Hematopoietic multipotent progenitor cell (in vitro differentiated cells): ENCODE measurements at places on chromosomes 2 and 18. TPM values are rescaled to one million over a fixed set of nuclear protein-coding genes. Genes with fewer than 3 reads are reported as not detected.

DNA sequence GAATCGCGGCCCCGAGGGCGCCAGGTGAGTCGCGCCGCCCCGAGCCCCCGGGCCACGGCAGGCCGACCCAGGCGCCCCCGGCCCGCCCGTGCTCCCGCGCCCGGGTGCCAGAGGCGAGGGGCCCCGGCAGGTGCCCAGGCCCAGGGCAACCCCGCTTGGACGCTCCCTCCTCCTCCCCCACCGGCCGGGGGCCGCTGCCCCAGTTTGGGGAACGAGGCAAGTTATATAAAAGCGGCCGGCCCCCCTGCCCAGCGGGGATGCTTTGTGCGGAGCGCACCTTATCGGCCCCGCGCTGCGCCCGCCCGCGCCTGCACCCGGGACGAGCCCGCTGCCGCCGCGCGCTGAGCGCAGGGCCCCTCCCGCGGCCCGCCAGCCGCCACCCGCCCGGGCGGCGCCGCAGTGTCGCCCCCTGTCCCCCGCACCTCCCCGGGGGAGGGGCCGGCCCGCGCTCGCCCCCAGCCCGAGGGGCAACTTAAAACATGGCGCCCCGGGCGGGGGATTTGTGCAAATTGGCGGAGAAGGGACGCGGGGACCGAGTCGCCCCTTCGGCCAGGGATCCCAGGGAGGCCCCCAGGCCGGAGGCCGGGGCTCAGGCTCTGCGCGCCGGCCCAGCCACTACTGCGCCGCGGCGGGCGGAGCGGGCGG is 639 bp downstream of the EPB41L3 start:
- no peak for DNase-seq

DNA sequence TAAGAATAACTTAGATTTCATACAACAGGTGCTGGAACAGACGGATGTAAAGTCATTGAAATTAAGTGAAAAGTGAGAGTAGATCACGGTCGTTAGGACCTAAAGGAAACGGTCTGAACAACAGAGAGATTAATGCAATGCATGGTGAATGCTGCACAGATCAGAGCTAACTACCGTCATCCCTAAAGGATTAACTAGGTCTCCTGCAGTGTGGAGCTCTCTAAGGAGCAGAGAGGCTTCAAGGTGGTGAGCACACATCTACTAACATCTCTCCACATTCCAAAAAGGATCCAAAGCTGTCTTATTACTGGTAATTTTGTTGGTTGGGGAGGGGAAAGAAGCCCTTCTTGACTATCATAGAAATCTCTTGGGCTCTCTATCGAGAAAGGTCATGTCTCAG is 75.3 kb downstream of the CABYR start:
- DNase-seq = no peak

GRCh38 chr2:25817006-25817405 is 61.3 kb downstream of the ASXL2 start:
- DNase-seq = no peak

MYOM1 gene
- 0.27 TPM for total RNA-seq

MATN3 gene
- total RNA-seq = not detected
